Astrocyte of the spinal cord (primary cell): ENCODE measurements at places on chromosomes 2 and 18.

DNA sequence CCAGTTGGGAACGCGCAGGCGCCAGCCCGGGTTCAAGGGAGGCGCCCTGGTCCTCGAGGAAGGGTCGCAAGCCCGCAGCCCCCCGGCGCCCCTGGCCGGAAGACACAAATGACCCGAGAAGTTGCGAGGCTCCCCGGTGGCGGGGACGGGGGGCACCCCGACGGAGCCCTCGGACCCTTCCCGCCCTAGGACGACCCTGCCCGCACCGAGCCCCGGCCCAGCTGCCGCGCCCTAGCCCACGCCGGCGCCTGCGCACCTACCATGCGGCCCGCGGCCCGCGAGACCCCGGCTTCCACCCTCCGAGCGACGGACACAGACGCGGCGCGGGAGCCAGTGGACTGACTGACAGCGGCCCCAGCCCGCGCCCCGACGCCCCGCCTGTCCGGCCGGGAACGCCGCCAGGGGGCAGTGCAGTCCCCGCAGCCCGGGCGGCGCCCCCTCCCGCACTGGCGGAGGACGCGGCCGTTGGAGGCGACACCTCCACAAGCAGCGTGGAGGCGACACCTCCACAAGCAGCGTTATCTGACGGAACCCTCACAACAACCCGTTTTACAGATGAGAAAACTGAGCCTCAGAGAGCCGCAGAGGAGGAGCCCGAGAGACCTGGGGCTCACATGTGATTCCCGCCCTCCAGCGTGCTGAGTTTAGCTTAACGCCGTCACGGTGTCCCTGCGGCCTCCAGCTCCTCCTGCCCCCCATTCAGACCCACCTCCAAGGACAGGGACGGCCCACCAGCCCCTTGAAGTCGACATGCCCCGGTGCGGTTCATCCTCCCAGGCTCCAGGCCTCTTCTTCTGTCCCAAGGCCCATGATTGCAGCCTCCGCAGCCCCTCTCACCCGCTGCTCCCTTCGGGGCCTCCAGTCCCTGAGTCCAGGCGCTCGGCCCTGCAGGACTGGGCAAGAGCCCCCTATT is at the start of gene NMUR1:
Gene NMUR1, minus strand, starts transcription at position 347 of the 913 bp plus-strand sequence. Its CDS starts 84 bp downstream, at position 263.
- DNase-seq = no peak

GRCh38 chr18:73563901-73564472 is 583.6 kb downstream of the FBXO15 start:
- peak; percentile 72 for DNase-seq

- DNase-seq = no peak
Measured at GRCh38 chr2:207978177-207978948, 47.0 kb downstream of the PLEKHM3 start.

- DNase-seq = no peak
Measured at GRCh38 chr2:122056853-122057252, 301.4 kb downstream of the TSN start.

- peak; percentile 81 for DNase-seq
Measured at GRCh38 chr2:40034198-40034597, 255.1 kb upstream of the THUMPD2 start.

DNA sequence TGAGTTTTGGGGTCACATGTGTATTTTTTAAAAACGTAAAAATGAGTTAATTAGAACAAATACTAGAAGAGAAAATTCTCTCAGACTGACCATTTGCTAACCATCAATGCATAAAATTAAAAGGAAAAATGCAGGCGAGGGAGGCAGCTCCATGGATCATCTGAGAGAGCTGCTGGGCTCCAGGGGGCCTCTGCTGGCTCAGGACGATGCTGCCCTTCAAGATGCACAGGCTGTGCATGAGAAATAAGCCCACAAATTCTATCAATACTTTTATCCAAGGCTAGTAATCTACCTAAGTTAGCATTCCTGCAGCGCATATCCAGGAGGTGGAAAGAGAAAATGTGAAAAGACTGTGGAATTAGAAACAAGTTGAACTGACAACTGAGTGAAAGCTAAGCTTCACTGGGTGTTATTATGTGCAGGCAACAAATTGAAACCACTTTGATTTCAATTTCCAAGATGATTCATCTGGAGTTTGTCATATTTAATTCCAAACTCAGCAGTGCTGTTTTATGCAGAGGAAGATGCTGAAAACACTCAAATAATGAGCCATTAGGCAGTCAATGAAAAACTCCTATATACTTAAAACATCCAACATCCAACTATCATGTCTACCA is 261.1 kb downstream of the NBAS start:
- no peak for DNase-seq

- no peak for DNase-seq
Measured at GRCh38 chr2:106339609-106340008, 128.6 kb downstream of the RGPD3 start.

- DNase-seq = no peak
Measured at GRCh38 chr2:239400596-239401066, at the start of gene HDAC4. Gene HDAC4, minus strand, starts transcription at chr2:239401020. Its CDS starts 48,321 bp downstream, at chr2:239352699.

DNA sequence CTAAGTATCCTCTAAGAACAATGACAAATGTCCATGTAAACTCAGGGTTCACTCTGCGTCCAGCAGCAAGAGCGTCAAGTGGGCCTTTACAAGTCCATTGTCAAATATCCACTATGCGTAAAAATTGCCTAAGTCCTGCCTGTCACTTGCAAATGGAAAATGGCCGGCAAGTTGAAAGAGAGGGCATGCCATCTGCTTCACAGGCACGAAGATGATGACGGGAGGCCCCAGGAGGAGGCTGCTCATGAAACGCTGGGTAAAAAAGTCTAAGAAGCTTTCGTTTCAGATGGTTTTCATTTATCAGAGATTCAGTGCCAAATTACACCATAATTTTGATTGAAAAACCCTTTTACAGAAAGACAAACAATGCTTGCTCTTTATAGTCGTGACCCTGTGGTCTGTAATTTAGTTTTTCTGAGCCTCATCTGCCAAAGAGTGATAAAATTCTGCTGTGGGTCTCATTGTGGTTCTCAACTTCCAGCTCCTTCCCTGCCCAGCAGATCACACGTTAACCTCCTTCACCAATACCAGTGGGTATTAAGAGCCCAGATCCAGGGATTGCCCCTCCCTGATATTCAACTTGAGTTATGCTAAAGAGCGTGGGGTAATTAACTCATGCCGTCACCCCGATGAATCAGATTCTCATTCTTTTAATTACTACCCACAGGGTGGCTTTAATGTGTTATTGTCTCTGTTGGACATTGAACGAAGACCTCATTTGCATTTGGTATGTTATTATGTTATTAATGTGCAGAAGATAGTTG is 160.2 kb upstream of the ALKAL2 start:
- DNase-seq = no peak

- DNase-seq = no peak
Measured at GRCh38 chr2:38692636-38693318, 26.9 kb downstream of the GALM start.

GRCh38 chr2:176174382-176174823 is 14.1 kb upstream of the HOXD1 start:
- DNase-seq = no peak

DNA sequence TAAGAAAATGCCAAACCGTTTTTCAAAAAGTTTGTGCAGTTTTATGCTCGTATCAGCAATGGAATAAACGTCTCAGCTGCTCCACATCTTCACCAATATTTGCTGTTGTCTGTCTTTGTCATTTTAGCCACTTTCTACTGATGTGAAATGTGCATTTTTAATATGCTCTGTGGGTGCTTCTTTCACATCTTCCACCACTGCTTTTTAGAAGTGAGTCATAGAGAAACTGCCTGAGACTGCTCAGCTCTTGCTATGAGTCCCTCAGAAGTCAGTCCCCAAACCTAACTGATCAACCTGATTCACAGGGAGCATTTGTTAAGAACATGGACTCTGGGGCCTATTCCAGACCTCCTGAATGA is 41.0 kb upstream of the EPC2 start:
- DNase-seq = no peak

GRCh38 chr18:61946449-61946848 is 53.6 kb upstream of the RNF152 start:
- peak; percentile 74 for DNase-seq

- no peak for DNase-seq
Measured at GRCh38 chr2:10599921-10600320, 89.9 kb downstream of the NOL10 start.

DNA sequence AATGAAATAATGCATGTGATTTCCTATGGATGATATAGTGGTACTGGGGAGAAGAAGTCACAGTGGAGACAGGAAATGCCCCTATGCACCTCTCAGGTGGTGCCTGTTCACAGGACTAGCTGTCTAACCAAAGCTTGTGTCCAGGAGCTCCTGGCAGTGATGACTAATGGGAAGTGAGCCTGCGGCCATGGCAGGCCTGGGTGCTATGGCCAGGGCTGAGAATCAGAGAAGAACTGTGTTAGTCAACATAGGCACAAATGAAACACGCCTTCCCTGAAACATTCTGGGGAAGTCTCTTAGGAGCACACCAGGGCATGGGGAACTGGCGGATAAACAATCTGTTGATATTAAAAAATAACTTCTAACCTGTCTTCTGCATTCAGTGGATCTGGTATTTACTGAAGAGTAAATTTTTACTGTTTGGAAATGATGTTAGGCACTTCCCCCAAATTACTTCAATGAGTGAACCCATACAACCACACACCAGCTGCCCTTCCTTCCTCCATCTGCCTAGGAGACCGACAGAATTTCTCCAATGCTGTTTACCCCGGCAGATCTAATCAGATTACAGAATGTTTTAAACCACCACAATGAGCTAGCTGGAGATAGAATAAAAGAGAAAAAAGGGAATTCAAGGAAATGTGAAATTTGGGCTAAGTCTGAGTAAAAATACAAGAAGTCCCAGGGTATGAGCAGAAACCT is 67.4 kb downstream of the MEP1B start:
- DNase-seq = no peak

- no peak for DNase-seq
Measured at GRCh38 chr2:151927501-151928221, 99.4 kb upstream of the ARL5A start.

DNA sequence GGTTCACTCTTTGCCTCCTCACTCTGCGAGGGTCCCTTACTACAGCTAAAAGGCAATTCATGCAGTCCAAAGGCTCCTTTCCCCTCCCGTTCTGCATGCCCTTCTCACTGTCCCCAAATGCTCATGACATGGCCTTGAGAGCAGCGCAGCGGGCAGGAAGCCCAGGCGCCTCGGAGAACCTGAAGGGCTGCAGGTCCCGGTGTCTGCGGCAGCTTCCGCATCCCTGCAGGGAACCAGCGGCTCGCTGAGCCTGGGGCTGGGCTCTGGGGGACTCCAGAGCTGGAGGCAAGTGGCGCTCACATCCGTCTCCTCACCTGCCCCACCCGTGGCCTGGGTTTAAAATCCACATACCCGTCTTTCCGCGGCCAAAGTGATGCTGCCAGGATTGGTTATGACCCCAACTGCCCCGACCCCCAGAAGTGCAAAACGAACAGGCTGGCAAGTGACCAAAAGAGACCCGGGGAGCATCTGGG is 462 bp upstream of the CIDEA start:
- DNase-seq = no peak

DNA sequence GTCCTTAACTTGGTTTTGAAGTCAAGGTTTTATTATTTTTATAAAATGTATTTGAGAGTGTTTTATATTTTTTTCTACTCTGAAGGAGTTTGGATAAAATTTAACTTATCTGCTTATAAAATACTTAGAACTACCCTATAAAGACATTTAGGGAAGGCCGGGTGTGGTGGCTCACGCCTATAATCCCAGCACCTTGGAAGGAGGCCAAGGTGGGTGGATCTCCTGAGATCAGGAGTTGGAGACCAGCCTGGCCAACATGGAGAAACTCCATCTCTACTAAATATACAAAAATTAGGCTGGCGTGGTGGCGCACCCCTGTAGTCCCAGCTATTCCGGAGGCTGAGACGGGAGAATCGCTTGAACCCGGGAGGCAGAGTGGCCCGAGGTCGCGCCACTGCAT is 486.4 kb downstream of the DSC3 start:
- no peak for DNase-seq

- DNase-seq = no peak
Measured at GRCh38 chr2:239268549-239268948, 132.3 kb downstream of the HDAC4 start.
